Body of pancreas (tissue), 4 donors: ENCODE measurements at places on chromosomes 4 and X. TPM values are rescaled to one million over a fixed set of nuclear protein-coding genes. Genes with fewer than 3 reads are reported as not detected.

The CFAP47 gene
- 0.78 TPM for total RNA-seq

The SMIM10 gene
- total RNA-seq, result 1.0 TPM

The ASMT gene
- total RNA-seq, result not detected

The FOXR2 gene
- not detected for total RNA-seq

The GAR1 gene
- 4.9 TPM for total RNA-seq

The S100G gene
- not detected for total RNA-seq

The SMIM10L2A gene
- 2.9 TPM for total RNA-seq

The RGN gene
- 21.5 TPM for total RNA-seq

The PHOX2B gene
- not detected for total RNA-seq

The MRPL1 gene
- total RNA-seq, result 23.4 TPM

The EGFL6 gene
- not detected for total RNA-seq

The SYTL5 gene
- total RNA-seq, result 5.3 TPM

The NRK gene
- total RNA-seq, result 2.0 TPM

The GPR82 gene
- total RNA-seq, result not detected

The TCEAL6 gene
- total RNA-seq, result not detected

The DCUN1D4 gene
- 38.7 TPM for total RNA-seq
